Activated T-helper 17 cell treated with anti-CD3 and anti-CD28 coated beads, Interleukin-2, amount 50 U/mL, for 72 hours (primary cell): ENCODE measurements at places on chromosomes 2 and 18.
A peak's percentile ranks its signal among the peaks of the same experiment; 100 is the strongest.

GRCh38 chr2:189613650-189614420 is 33.2 kb upstream of the SLC40A1 start:
- ATAC-seq, result no peak

DNA sequence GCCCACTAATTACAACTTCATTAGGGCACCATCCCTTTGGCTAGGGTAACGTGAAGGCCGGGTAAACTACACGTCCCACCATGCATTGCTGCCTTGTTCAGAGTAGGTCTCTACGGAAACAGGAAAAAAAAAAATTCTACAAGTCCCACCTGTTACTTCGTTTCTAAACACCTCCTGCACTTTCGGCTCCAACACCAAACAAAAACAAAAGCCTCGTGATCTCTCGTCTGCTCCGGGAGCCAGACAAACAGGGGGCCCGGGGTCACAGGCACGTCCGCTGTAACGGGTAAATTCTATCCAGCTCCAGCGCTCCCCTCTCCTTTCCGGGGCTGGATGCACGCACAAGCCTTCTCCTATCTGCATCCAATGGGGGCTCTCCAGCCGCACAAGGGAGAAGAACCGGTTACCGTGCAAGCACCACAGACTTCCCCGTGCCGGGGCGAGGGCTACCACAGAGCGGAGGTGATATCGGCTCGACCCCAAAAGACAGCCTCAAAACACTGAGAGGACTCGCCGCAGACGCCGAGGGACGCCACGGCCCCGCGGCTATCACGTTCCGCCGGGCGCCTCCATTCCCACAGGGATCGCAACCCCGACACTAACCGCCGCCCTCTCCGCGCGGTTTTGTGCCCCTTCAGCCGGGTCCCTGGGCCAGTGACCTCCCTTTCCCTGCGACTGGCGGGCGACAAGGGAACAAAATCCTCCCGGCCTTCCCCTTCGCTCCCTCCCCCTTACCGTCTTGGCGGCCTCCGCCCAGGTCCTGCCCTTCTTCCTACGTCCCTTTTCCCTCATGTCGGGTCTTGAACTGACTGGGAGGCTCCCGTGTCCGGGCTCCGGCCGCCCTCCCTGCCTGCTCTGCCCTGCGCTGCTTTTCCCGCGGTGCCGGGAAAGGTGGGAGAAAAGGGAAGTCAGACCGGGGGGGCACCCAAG is 591 bp downstream of the ASXL2 start:
- ATAC-seq, result peak; percentile 47

DNA sequence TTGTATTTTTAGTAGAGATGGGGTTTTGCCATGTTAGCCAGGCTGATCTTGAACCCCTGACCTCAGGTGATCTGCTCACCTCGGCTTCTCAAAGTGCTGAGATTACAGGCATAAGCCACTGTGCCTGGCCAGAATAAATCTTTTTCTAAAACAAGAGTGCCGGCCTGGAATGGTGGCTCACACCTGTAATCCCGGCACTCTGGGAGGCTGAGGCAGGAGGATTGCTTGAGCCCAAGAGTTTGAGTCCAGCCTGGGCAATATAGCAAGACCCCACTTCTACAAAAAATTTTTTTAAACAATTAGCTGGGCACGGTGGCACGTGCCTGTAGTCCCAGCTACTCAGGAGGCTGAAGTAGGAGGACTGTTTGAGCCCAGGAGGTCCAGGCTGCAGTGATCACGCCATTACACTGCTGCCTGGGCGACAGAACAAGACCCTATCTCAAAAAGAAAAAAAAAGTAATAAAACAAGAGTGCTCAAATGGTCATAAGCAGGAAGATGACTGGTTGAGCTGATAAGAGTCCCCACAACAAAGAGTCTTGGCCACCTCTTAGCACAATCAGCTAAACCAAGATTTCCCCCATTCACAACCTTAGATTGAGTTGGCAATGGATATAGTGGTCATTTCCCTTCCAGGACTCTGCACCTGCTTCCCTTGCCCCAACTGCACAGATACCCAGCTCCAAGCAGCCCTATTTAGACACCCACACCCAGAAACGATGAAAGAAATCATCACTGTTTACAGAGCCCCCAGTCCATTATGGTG is 5.8 kb upstream of the UCN start:
- ATAC-seq, result no peak

DNA sequence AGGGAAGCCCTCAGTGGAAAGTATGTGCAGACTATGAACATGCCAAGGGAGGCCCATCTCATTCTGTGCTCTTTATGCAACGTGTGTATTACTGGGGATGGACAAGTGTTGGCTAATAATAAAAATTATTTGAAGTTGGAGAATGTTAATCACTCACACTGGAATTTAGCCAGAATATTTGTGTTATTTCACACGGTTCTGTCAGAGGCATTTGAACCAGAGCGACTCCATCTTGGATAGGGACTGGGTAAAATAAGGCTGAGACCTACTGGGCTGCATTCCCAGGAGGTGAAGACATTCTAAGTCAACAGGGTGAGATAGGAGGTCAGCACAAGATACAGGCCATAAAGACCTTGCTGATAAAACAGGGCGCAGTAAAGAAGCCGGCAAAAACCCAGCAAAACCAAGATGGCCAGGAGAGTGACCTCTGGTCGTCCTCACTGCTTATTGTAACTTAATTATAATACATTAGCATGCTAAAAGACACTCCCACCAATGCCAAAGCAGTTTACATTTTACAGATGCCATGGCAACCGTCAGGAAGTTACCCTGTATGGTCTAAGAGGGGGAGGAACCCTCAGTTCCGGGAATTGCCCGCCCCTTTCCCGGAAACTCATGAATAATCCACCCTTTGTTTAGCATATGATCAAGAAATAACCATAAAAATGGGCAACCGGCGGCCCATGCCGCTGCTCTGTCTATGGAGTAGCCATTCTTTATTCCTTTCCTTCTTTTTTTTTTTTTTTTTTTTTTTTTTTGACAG is 2.6 kb upstream of the FZD5 start:
- no peak for ATAC-seq

DNA sequence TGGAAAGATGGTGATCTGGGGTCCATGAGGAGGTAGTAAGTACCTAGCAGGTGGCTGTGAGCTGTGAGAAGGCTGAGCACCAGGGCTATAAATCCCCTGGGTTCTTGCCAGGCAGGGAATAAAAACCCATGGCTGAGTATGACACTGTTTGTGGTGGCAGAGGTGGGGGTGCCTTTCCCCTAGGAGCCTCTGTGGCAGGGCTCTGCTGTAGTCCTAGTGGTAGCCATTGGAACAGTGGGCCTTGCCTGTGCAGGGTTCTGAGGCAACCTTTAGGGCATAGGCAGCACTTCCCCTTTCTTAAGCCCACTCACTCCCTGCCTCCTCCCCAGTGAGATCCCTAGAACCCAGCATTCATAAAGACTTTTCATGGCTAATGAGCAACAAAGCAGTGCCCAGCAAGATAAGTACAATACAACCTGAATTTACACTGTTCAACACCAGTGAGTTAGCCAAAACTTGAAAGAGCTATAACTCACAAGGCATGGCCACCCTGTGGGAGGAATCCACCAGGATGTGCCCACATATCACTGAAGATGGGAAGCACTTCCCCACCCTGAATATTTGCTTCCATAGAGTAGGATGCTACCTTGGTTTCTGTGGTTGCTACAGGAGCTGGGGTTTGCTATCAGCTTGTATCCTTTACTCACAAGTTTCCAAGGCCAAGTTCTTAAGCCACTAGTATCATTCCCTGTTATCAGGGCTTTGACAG is 100.9 kb upstream of the NEUROD1 start:
- ATAC-seq, result no peak

- no peak for ATAC-seq
These were observed 181.2 kb upstream of the REV1 start for GRCh38 chr2:99670768-99671734.

- no peak for ATAC-seq
These were observed 222.9 kb downstream of the NDUFA10 start for GRCh38 chr2:239802185-239802649.

DNA sequence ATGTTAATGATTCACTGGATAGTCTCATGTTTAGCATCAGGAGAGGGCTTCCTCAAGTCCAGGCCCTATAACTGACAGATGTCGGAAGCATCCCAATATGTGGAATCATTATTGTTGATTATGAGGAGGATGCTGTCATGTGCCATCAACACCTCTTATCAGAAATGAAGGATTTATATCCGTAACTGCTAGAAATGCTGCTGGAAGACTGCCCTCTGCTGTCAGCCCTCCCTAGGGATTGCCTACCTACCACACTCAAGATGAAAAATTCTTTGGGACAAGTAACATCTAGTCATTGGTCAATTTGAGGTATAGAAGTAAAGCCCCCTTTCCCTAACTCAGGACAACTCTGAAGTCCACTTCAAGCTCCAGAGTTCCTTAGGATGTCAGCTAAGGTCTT is 1166.5 kb upstream of the NXPH2 start:
- ATAC-seq, result no peak

DNA sequence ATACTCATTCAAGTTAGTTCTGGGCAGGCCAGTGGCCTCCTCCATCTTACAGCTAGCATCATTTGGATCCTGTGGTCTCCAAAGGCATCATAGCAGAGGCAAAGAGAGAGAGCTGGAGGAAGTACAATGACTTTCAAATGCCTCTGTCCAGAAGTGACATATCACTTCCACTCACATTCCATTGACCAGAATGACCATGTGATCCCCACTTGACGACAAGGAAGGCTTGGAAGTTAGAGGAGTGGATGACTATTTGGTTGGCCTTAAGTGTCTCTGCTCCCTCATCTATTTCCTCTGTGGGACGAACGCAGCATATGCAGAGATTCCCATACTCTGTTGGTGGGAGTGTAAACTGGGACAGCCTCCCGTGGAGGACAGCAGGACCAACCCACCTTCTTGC is 27.8 kb upstream of the MLPH start:
- ATAC-seq, result no peak

- ATAC-seq, result no peak
These were observed 79.6 kb upstream of the REV1 start for GRCh38 chr2:99569386-99569785.

DNA sequence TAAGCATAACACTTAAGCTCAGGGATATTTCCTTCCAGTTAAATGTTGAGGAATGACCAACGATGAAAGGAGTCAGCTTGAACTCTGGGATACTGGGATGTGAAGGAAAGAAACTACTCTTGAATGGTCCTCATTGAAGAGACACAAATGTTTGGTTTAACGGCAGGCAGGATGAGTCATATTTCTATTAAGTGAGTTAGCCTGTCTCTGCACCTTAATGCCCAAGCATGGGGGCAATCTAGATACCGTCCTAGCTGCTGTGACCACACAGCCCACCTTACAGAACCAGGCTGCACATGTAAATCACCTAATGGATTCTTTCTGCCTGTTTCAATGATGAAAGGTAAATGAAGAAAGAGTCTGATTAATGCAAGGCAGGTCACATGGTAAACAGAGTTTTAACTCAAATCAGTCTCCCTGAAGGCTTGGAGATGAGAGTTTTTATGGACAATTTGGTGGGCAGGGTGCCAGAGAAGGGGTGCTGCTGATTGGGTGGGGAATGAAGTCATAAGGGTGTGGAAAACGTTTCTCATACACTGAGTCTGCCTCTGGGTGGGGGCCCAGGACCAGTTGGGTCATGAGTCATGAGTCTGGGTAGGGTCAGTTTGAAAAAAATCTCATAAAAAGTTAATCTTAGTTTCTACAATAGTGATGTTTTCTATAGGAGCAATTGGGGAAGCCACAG is 144.6 kb upstream of the MMADHC start:
- ATAC-seq, result no peak

GRCh38 chr2:54945391-54946219 is 104.6 kb downstream of the RTN4 start:
- peak; percentile 79 for ATAC-seq

GRCh38 chr2:118967124-118967880 is 25.3 kb downstream of the MARCO start:
- no peak for ATAC-seq

- ATAC-seq, result no peak
These were observed 61.2 kb downstream of the ITGA6 start for GRCh38 chr2:172488556-172488955.

DNA sequence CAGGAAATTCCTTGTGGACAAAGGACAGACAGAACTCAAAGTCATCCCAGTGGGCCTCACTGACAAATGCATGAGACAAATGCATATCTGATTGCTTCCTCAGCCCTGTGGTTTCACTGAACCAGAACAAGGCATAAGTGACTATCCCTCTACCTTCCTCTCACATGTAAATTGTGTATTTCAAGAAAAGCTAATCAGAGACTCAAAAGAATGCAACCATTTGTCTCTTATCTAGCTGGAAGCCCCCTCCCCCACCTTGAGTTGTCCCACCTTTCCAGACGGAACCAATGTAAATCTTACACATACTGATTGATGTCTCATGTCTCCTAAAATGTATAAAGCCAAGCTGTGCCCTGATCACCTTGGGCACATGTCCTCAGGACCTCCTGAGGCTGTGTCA is 102.0 kb upstream of the TMEM200C start:
- ATAC-seq, result no peak

DNA sequence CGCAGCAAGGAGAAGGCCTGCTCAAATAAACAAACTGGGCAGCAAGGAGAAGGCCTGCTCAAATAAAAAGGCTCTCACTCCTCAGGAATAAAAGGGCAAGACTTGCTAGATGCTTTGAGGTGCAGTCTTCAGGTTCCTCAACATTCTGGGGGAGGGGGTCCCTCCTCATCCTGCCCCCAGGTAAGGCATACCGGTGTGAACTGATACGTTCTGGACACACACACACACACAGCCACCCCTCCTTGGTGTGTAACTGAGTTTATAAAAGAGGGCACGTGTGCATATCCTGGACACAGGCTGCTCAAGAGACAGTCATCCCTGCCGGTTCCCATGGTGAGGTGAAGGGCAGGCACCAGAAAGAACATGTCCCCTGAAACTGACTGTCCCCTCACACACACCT is 4.5 kb downstream of the TEX261 start:
- no peak for ATAC-seq

GRCh38 chr18:49655266-49656072 is 93.6 kb downstream of the LIPG start:
- ATAC-seq, result no peak

GRCh38 chr18:35386600-35387100 is 9.5 kb upstream of the ZNF396 start:
- ATAC-seq, result peak; percentile 80

DNA sequence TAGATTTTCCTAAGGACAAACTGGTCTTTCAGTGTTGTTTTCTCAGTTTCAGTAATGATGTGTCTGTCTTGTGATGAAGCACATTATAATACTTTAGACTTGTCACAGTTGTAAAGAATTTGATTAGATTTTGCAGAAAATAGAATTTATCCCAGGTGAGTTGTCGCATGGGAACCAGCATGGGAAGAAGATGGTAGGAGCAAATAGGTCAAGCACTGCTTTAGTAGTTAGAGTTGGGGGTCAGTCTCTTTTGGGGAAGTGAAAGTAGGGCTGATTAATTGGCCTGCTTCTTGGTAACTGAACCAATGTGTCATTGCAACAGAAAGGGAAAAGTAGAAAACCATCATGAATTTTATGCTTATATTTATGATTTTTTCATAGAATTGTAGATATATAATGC is 153.2 kb upstream of the MYO3B start:
- no peak for ATAC-seq

- no peak for ATAC-seq
These were observed at the start of gene ZNF385B for GRCh38 chr2:179861416-179862067. ZNF385B (minus strand) TSS chr2:179861612.

DNA sequence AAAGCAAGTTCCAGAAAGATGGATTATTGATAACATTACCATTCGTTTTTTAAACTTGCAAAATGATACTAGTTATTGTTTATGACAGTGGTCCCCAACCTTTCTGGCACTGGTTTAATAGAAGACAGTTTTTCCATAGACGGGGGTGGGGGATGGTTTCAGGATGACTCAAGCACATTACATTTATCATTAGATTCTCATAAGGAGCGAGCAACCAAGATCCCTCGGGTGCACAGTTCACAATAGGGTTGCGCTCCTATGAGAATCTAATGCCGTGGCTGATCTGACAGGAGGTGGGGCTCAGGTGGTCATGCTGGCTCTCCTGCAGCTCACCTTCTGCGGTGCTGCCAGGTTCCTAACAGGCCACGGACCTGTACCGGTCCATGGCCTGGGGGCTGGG is 86.2 kb downstream of the BCL2 start:
- ATAC-seq, result peak; percentile 52
